ENCODE measurements at places on chromosomes 13 and 19.

DNA sequence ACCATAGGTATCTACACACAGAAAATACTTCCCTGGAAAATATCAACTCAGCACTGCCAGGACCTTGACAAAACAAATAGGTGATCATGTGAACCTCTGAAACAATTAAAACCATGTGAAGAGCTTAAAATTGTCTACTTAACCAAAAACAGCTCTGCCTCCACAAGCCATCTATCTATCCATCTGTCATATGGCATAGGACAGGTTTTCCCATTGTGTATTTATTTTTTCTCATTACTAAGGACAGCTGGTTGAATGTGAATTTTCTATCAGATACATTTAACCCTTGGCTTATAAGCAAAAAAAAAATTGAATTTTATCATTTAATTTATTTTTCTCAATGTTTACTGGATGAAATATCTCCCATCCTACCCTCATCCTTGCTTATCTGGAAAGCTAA lies 279.5 kb downstream of the PCDH9 start:
- no peak for DNase-seq

- DNase-seq, result no peak
Measured at GRCh38 chr13:110340812-110341444, 33.8 kb downstream of the COL4A2 start.

DNA sequence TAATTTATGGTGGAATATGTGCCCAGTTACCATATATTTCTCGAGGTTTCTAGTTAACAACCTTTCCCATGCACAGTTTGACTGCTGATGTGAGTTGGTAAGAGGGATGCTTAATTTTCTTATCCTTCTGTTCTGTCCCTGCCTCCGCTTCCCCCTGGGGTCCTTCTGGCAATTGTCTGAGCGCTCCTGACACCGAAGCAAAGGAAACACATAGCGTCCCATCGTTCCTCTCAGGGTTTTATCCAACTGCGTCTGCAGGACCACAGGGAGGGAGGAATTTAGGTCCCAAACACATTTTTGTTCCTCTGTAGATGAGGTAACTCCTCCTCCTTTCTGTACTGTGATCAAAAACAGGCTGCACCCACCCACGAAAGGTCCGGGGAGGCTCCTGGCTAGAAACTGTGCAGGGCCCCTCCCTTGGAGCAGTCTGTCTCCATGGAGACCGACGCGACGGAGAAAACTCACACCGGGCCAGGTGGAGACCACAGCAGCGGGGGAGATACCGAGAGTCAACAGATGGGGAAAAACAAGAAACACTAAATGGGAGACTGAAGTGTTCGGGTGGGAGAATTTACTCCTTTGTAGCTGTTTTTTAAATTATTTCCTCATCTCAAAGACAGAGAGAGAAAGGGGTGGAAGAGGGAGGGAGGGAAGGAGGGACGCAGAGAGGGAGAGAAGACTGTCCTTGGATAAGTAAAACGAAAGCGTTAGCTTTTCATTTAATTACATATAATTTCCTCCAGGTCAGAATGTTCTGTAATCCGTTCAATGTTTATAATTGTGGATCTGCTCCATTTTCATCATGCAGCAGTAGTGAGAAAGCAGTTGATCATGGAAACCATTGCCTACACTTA lies 191.8 kb upstream of the NBEA start:
- no peak for DNase-seq

DNA sequence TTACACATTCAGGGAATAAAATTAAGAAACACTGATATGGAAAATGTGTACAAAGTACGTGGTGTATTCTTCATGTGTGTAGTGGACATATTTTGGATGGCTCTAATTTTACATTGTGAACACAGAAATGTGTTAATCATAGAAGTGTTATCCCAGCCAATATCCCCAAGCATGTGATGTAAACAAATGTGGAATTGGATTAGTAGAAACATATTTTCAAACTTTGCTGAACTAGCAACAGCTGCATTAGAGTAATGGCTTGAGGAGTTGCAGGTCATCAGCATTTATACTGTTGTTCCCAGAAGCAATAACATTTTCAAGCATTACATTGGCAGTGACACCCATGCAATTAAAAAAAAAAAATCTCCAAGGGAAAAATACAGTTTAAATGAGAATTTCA lies 600.6 kb downstream of the SLITRK1 start:
- no peak for DNase-seq

DNA sequence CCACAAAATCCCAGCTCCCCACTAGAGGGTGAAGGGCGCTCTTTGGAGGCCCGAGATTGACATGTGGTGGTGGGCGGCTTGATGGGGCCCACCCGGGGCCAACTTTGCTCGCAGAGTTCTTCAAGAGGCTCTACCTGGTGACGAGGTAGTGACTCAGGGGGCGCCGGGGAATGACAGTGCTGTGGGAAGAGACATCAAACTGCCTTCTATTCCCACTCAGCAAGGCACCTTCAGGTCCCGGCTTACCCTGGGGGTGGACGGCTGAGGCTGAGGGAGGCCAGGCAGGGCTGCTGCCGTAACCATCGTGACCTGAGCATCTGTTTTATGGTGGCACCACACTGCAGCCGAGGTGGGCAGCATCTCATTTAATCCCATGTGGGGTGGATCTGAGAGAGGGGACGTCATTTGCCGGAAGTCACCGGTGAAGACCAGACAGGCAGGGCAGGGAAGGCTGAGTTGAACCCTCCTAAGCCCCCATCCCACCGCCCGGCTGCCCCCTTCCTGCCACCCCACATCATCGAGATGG lies 1.6 kb downstream of the LINGO3 start:
- no peak for DNase-seq

All from fibroblast of skin of left biceps (primary cell).